ENCODE measurements at places on chromosomes 11 and 22.
A peak's percentile ranks its signal among the peaks of the same experiment; 100 is the strongest.

GRCh38 chr11:87870086-87870485 is 305.2 kb downstream of the RAB38 start:
- DNase-seq, result no peak

GRCh38 chr11:104572279-104572678 is 326.0 kb downstream of the CASP12 start:
- no peak for DNase-seq

DNA sequence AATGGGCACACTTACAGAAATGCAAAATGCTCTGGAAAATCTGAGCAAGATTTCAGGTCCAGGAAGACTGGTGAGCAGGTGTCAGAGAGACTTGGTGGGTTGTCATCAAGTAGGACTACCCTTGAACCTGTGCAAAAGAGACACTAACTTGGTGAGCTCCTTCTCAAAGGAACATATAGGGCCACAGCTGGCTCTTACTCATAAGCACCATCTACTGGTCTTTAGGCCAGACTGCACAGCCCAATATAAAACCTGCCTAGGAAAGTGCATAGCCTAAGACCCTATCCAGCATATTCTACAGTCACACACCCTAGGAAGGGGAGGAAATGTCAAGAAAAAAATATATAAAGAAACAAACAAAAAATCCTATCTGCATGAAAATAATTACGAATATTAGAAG is 18.2 kb upstream of the OR10W1 start:
- no peak for DNase-seq

DNA sequence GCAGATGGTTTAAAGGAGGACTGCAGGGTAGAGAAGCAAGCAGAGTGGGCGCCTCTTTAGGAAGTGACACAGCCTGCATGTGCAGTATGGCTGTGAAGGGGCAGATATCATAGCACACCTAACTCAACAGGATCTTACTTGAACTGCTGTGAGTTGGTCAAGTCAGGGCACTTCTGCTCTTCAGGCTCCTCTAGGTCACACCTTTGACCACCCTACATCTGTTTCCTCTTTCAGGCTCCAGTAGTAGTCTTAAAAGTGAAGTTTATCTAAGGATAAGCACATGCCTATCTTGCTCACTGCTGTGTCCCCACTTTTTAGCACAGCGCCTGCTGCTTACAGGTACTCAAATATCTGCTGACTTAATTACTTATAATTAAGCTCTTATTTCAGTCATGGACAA is 6.5 kb downstream of the MRPL16 start:
- DNase-seq, result no peak

DNA sequence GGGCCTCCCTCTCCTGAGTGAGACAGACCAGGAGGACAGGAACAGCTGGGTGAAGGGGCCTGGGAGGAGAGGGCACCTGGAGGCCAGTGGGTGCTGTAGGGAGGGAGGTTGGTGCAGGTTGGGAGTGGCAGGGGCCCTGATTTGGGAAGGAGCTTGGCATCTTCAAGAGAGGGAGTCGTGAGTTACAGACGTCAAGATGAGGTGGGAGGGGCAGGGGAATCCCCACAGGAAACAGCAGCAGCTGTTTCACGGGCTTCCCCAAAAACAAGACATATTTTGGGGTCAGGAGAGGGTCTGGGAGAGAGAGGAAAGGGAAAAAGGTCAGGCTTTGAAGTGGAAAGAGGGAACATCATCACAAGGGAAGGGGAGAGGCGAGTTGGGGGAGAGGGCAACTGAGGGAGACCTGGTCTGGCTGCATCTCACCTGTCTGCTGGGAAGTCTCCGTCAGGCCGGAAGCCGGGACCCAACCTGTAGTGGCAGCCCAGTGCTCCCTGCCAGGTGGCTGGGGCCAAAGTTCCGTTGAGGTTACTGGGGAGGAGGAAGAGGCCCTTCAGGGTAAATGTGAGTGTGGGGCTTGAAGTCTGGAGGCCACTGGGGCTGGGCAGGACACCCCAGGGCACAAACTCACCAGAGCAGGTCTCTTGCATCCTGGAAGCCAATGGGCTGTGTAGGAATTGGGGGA is 4.4 kb downstream of the NAALADL1 start:
- no peak for DNase-seq

GRCh38 chr22:31556627-31557203 is 60.4 kb downstream of the SFI1 start:
- DNase-seq, result peak; percentile 11

DNA sequence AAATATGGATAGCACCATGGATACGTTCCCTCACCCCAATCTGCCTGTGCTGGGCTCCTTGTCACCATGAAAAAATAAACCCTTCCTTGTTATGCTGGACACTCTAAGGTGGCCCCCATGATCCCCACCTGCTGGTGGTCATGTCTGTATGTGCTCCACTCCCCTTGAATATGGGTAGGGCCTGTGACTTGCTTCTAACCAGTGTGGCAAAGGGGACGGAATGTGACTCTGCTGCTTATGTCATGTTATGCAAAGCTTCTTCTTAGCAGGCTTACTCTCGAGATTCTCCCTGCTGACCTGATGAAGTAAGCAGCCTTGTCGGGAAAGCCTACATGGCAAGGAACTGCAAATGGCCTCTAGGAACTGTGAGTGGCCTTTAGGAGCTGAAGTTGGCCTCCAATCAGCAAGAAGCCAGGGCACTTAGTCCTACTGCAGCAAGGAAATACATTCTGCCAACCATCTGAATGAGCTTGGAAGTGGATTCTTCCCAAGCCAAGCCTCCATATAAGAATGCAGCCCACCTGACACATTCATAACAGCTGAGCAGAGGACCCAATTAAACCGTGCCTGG is 159.9 kb downstream of the CCDC34 start:
- DNase-seq, result no peak

GRCh38 chr22:45750626-45751025 is 79.0 kb downstream of the ATXN10 start:
- DNase-seq, result no peak

DNA sequence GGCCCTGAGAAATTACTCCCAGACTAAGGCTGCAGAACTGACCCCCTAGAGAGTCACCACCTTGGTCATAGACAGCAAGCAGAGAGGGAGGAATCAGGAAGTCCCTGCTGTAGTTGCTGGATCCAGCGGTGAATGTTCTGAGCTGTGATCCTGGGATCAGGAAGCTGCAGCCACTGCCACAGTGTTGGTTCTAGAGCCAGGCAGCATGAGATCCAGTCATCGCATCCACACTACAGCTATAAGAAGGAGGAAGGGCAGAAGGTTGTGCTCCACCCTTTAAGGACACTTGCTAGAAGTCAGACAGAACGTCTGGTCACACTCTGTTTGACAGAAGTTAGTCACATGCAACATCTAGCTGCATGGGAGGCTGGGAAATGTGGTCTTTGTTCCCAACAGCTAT is 104.7 kb upstream of the OR4B1 start:
- DNase-seq, result no peak

GRCh38 chr11:58926695-58927094 is 12.6 kb upstream of the GLYATL1 start:
- no peak for DNase-seq

DNA sequence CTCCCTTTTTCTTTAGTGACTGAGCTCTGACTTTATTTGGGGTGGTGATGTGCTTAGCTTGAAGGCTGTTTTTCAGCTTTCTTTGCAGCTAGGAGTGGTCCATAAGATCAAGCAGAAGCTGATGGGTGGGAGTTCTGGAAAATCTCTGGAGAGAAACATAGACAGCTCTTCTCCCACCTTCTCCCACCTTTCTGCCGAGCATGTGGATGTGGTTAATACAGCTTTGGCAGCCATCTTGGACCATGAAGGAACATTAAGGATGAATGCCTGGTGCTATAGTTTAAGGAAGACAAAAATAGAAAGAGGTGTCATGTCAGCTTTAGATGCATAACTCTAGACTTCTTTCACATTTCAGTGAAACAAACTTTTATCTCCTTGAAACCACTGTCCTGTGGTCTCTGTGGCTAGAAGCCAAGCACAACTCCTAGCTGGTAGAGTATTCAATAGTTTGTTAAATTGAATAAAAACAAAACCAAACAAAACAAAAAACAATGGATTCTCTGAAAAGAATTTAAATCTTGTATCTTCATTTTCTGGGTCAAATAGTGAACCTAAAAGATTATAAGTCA is 203.6 kb upstream of the SESN3 start:
- no peak for DNase-seq

- DNase-seq, result no peak
Observed at GRCh38 chr22:45686004-45686403, 14.4 kb downstream of the ATXN10 start.

- DNase-seq, result no peak
Observed at GRCh38 chr11:119800171-119800570, 71.2 kb upstream of the NECTIN1 start.

- no peak for DNase-seq
Observed at GRCh38 chr11:8298801-8299786, 35.4 kb upstream of the LMO1 start.

GRCh38 chr11:86069408-86070101 is 671 bp upstream of the PICALM start:
- no peak for DNase-seq

- DNase-seq, result no peak
Observed at GRCh38 chr11:70485326-70486025, 87.1 kb downstream of the CTTN start.

GRCh38 chr11:45163956-45164575 is 17.6 kb downstream of the PRDM11 start:
- DNase-seq, result no peak

- no peak for DNase-seq
Observed at GRCh38 chr11:128310005-128310404, 277.4 kb downstream of the ETS1 start.

DNA sequence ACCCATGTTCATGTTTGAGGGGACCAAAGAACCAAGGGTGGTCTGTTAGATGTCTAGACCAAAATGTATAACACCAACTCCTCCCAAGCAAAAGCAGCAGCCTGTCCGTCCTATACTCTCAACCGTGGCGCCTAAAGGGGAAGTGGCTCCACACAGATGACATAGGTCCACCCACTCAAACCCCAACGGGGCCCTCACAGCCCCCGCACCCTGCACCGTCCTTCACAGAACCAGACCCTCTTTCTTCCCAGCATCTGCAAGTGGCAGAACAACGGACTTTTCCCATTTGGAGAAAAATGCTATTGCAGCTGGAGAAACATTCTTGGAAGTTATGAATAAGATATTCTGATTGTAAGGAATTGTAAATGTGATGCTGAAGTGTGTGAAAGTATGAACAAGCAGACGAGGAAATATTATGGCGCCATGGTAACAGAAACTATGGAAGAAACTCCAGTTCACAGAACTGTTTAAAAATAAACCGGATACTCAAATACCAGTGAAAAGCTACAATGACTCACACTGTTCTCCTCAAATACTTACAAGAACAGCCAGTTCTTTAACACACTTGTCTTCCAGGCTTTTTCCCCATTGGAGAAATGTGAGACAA is 76.5 kb upstream of the ARFGAP3 start:
- no peak for DNase-seq

DNA sequence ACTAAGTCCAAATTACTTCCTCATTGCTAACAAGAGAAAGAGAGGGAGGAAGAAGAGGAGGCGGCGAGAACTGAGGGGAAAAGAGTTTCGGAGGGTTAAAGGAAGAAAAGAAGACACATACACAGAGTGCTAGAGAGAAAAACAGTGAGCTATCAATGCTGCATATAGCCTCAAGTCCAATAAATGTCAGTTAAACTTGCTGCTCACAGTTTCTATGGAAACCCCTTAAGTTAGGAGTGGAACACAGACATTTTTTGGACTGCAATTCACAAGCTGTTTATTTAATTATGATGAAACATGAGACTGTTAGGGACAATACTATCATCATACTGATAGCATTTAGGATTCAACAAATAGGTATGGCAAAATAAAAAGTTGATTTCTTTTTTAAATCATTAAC is 1320.4 kb downstream of the LRRC4C start:
- no peak for DNase-seq

- peak; percentile 48 for DNase-seq
Observed at GRCh38 chr11:6757373-6757967, 14.3 kb downstream of the OR2AG2 start.

DNA sequence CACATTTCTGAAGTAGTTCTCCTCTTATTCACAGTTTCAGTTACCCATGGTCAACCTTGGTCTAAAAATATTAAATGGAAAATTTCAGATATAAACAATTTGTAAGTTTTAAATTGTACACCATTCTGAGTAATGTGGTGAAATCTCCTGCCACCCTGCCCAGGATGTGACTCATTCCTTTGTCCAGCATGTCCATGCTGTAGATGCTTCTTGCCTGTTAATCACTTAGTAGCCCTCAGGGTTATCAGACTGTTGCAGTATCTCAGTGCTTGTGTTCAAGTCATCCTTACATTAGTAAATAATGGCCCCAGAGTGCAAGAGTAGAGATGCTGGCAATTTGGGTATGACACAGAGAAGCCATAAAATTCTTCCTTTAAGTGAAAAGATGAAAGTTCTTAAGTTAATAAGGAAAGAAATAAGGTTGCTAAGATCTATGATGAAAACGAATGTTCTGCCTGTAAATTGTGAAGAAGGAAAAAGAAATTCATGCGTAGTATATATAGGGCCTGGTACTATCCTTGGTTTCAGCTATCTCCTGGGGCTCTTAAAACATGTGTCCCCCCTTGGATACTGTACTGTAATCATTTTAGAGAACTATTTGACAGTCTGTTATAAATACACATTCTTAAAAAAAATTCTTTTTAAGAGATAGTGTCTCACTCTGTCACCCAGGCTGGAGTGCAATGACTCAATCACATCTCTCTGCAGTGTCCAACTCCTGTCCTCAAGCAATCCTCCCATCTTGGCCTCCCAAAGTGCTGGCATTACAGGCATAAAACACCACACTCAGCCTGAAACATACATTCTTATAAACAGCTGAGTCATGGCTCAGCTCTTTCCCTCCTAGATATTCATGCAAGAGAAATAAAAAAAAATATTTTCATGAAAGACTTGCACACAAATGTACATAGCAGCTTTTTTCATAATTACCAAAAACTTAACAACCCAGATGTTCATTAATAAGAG is 31.3 kb downstream of the MTNR1B start:
- DNase-seq, result no peak

- DNase-seq, result no peak
Observed at GRCh38 chr11:36574486-36574885, 6.7 kb downstream of the RAG1 start.

DNA sequence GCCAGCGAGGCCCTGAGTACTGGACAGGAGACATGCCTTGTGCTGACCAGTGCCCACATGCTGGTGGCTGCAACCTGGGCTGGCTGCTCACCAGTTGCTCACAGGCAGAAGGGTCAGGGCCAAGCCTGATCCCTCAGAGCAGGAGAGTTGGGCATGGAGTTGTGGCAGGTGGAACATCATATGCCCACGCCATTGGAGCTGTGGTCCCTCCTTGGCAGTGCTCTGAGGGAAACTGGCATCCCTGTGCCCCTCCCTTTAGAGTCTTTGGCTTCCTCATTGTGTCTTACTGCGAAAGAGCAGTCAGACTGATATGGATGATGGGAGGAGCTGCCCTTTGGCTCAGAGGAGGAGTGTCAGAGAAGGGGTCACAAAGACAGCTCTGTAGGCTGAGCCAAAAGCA is 3.1 kb upstream of the MYEOV start:
- DNase-seq, result no peak

GRCh38 chr11:3014057-3014938 is 22.2 kb upstream of the NAP1L4 start:
- DNase-seq, result no peak

- DNase-seq, result no peak
Observed at GRCh38 chr11:75966537-75967287, 151.7 kb downstream of the UVRAG start.
